ENCODE measurements at places on chromosomes 12 and 14.

DNA sequence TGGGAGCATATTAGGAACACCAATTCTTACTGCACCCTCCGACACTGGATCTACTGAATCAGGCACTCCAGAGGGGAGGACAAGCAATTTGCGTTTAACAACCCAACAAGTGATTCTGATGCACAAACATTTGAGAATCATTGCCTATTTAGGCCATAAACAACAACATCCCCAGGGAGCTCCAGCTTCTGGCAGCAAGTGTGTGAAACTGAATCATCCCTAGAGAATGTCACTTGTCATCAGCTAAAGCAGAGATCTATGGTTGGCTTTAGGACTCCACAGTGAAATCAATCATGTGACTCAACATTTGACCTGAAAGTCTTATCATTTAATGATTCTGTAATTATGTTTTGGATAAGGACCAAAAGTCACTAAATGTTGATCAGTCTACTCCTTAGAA, 505.0 kb upstream of the FLRT2 start:
- DNase-seq = no peak

- no peak for DNase-seq
Observed at GRCh38 chr14:24256960-24257359, 6.0 kb downstream of the TGM1 start.

GRCh38 chr14:23483236-23483854, 13.8 kb downstream of the NGDN start:
- no peak for DNase-seq

- DNase-seq = no peak
Observed at GRCh38 chr14:39609119-39609518, 176.9 kb upstream of the FBXO33 start.

- no peak for DNase-seq
Observed at GRCh38 chr14:90266441-90267154, 10.2 kb downstream of the PSMC1 start.

DNA sequence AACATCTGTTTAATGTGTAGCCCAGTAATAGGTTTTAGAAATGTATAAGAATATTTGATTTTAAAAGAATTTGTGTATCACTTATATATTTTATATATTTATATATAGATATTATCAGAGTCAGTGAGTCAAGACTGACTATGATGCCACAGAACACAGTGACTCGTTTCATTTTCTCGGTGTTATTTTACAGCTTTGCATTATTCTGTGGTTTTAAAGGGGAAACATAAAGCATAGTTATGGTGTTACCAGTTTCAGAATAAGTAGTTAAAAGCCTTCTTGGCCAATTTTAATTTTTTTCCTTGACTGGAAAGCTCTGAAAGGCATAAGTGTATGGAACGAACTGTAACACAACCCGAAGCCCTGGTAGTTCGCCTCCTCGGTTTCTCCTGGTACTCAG, 91.0 kb downstream of the GRIP1 start:
- no peak for DNase-seq

GRCh38 chr12:9634969-9635754, 27.4 kb upstream of the KLRB1 start:
- no peak for DNase-seq

- peak; percentile 52 for DNase-seq
Observed at GRCh38 chr14:77053046-77053841, 24.7 kb upstream of the IRF2BPL start.

DNA sequence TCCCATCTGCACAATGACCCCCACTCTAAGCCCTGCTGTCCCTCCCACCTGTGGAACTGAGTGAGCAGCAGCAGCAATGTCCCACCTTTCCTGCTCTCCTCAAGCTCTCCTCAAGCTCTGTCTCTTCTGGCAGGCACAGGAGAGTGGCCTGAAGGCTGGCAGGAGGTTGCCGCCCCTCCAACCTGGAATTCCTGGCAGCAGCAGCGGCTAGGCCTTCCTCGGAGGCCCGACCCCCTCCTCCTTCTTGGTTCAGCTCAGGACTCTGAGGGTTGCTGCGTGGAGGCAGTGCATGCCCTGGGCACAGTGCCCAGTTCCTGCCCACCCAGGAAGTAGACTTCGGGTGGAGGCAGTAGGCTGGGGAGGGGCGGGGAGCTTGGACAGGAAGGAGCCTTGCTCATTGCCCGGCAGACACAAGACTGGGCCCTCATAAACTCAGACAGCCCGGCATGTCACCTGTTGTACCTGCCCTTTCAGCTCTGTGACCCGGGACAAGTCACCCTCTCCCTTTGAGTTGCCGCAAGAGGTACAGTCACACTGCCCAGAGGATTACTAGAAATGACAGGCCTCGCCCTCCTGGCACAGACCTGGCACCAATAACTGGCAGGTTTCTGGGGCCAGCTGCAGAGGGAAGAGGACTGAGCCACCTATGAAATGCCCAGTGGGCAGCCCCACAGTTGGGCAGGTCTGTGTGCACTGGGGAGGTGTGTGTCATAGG, 2.1 kb upstream of the SERPINA1 start:
- no peak for DNase-seq

- DNase-seq = no peak
Observed at GRCh38 chr14:76957224-76957891, 71.2 kb downstream of the IRF2BPL start.

GRCh38 chr14:85415015-85415712, 114.8 kb upstream of the FLRT2 start:
- DNase-seq = no peak

DNA sequence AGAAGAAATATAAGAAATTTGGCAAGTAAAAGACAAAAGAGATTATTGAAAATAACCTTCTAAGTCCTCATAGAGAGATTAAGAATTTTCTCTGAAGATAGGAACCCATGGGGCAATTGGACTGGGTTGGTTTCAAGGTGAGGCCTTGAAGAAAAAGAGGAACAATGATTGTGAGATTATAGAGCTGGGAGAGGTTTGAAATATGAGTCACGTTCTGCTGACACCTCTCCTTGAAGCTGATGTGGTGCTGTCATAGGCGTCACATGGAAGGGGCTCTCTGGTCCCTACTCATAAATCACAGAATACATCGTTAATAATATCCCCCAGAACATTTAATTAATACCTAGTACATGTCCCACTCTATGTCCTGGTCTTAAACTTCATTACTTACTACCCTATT, 227.6 kb upstream of the PDE3A start:
- DNase-seq = no peak

DNA sequence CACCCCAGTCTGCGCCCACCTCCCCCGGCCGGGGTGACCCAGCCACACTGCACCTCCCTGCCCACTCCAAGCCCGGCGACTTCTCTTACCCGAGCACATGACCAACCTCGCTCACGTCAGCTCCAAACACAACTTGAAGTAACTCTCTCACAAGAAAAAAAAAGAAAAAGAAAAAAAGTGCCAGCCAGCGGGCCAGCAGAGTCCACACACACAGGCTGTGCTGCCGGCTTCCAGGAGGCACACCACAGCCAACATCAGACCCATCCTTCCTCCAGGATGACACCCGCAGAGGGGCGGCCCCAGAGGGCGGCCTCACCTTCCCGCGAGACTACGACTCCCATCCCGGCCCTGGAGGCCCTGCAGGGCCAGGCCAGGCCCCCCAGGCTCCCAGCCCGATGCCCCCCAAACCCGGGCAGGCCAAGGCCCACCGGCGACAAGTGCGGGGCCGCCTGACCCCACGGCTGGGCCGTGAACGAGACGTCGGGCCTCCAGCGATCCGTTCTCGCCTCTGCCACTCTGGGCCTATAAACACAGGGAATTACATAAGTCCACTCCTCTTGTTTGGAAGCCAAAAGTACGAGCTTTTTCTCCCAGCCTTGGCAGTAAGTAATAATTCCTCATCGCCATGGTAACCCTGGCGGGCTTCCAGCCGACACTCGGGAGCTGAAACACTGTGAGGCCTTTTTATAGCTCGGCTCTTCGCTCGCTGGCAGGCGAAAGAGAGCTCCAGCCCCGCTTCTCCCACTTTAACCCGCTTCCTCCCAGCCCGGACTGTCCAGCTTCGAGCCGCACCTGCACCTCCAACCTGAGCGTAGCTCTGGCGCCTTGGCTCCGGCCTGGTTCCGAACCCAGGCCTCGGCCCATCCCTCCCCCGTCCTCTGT, 49.1 kb downstream of the NCOR2 start:
- DNase-seq = no peak

GRCh38 chr12:49233842-49234526, 30.9 kb upstream of the TUBA1C start:
- no peak for DNase-seq

DNA sequence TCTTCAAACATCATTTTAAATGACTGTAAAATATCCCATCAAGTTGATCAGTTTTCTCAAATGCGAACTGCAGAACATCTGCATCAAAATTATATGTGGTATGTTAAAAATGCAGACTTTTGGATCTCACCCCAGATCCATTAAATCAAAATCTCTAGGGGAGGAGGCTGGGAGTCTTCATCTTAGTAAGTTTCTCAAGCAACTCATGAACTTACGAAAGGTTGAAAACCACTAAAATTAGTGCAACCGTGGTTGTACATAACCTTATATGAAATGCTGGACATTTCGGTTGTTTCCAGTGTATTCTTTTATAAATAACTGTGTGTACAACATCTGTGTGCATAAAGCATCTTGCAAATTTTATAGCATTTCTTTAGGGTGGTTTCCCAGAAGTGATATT, 39.2 kb downstream of the ZFP36L1 start:
- no peak for DNase-seq

DNA sequence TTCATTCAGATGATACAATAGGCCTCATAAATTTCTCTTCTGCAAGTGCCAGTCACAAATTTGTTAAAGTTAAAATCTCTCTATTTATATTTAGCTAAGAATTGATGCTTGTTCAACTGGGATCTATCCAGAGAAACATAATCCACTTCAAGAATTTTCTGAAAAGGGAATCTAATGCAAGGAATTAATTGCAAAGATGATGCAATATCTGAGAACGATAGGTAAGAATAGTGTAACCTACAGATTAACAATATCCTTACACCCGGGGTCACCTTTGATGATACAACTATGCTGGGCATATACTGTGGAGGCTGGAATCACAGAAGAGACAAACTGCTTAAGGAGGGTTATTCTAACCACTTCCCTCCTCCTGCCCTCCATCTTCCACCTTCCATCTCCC, 295.1 kb downstream of the FOXG1 start:
- DNase-seq = no peak

DNA sequence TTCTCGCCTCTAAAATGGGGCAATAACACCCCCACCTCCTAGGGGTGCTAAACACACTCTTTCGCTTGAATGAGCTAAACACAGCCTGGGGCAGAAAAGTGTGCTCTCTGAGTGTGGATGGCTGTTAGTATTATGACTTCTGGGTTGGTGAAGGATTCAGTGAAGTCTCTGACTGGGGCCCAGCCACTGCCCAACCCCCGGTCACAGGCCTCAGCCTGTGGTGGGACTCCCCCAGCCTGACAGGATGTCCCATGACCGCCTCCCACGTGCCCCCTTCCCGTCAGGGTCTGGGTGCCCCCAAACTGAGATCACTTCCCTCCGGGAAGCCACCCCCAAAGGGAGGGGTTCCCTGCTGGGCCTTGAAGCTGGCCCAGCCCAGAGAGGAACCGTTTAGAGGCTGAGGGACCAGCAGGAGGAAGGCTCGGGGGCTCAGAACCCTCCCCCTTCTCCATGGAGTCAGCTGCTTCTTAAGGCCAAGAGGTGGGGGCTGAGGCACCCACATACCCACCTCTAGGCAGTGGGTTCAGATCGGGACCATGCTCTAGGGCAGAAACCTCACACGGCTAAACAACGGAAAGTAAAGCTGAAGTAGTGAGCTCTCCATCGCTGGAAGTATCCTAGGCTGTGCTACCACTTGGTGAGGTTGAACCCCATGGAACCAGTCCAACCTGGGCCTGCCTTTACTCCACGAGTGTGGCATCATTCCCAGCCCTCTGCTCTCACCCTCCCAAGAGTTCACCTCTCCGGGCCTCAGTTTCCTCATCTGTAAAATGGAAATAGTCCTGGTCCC, 13.8 kb downstream of the DTX1 start:
- DNase-seq = peak; percentile 59

GRCh38 chr12:112898380-112898779, 8.4 kb upstream of the OAS1 start:
- DNase-seq = no peak

DNA sequence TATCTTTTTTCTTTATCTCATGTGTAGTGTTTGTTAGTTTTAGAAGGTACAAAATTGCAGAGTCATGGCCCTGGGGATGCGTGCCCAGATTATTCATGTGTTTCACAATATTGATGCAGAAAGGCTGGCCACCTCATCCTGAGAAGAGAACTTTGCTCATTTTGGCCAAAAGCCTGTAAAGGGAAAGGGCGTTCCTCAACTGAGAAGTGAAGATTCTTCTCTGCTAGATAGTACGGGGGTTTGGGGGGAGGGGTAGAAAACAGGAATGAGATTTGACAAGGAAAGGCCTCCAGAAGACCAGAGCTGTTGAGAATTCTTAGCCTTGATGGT, 1.7 kb downstream of the MGST1 start:
- DNase-seq = no peak

DNA sequence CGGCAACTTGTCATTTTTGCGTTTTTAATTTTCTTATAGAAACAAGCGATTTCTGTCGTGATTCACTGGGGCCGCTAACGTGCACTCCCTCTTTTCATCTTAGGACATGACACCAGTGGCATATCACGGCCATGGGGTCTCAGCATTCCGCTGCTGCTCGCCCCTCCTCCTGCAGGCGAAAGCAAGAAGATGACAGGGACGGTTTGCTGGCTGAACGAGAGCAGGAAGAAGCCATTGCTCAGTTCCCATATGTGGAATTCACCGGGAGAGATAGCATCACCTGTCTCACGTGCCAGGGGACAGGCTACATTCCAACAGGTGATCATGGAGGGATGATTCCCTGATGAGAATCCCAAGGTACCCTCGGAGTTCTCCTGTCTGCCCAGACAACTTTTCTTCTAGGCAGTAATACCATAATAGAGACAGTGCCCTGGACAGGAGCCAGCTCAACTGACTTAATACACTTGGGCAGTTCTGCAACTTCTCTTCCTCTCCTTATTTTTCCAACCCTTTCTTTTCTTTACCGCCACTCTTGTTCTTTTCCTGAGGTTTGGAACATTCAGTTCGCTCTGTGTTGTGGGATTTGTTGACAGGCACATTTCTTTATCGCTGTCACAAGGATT, 821 bp downstream of the TMEM106C start:
- no peak for DNase-seq

- no peak for DNase-seq
Observed at GRCh38 chr12:4932576-4932975, 22.9 kb downstream of the KCNA1 start.

DNA sequence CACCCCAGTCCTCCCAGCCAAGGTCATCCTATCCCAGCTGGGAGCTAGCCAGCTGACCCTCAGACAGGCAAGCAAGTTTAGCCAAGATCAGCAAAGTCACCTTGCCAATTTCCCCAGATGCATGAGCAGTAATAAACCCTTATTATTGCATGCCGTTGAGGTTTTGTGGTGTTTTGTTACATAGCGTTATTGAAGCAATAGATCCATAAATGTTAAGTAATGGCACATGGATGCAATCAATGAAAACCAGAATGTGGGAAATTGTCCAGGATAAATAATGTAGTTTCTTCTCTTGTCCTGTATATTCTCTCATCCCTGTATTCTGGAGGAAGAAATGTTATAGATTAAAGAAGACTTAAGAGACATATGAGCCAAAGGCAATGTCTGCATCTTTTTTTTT, 18.0 kb upstream of the TMEM260 start:
- no peak for DNase-seq

GRCh38 chr14:70640938-70641547, 673 bp upstream of the TTC9 start:
- no peak for DNase-seq

GRCh38 chr14:75995372-75996041, 9.9 kb downstream of the IFT43 start:
- no peak for DNase-seq

GRCh38 chr12:2813214-2814185, 1.0 kb downstream of the ITFG2 start:
- peak; percentile 18 for DNase-seq

Measured in stimulated activated CD4-positive, alpha-beta T cell treated with anti-CD3 and anti-CD28 coated beads, TNF-alpha, amount 100 ng/mL, for 24 hours (primary cell).